ENCODE measurements at places on chromosomes 1 and 21. TPM values are rescaled to one million over a fixed set of nuclear protein-coding genes. Genes with fewer than 3 reads are reported as not detected.
A peak's percentile ranks its signal among the peaks of the same experiment; 100 is the strongest.

- DNase-seq = no peak
- no peak overlapping the region for H3K4me3 ChIP-seq
- H3K36me3 ChIP-seq = no peaks in the 10 kb centered on the region
- H3K27me3 ChIP-seq = no peaks in the 10 kb centered on the region
- no peak overlapping the region for H3K27ac ChIP-seq
- no peaks in the 10 kb centered on the region for H3K4me1 ChIP-seq
Measured at GRCh38 chr1:196056966-196057365, 551.3 kb downstream of the KCNT2 start.

GRCh38 chr1:100456880-100457279 is 81.1 kb upstream of the GPR88 start:
- peaks cover 62% of the 10 kb centered on the region for H3K4me1 ChIP-seq
- peaks cover 22% of the 10 kb centered on the region for H3K36me3 ChIP-seq
- no peak for DNase-seq
- H3K4me3 ChIP-seq = no peak overlapping the region
- H3K27me3 ChIP-seq = no peaks in the 10 kb centered on the region

Gene GJB5
- not detected for total RNA-seq

- H3K27me3 ChIP-seq = peaks cover 76% of the 10 kb centered on the region
- no peak for DNase-seq
- peak within 1 kb of the TSS; percentile 55 for H3K4me3 ChIP-seq
- H3K36me3 ChIP-seq = peaks cover 3% of the 10 kb centered on the region
- peaks cover 11% of the 10 kb centered on the region for H3K4me1 ChIP-seq
- H3K27ac ChIP-seq = no peak within 1 kb of the TSS
Measured at GRCh38 chr1:236685917-236686814, at the start of gene ACTN2. Gene ACTN2, plus strand, starts transcription at chr1:236686499. Its CDS starts 175 bp downstream, at chr1:236686674.

- no peaks in the 10 kb centered on the region for H3K4me1 ChIP-seq
- DNase-seq = no peak
- no peak overlapping the region for H3K4me3 ChIP-seq
- peaks cover 49% of the 10 kb centered on the region for H3K27me3 ChIP-seq
- no peaks in the 10 kb centered on the region for H3K36me3 ChIP-seq
Measured at GRCh38 chr1:209207701-209208286, 375.7 kb upstream of the CAMK1G start.

- H3K4me3 ChIP-seq = no peak overlapping the region
- no peak overlapping the region for H3K27ac ChIP-seq
- no peaks in the 10 kb centered on the region for H3K27me3 ChIP-seq
- DNase-seq = no peak
- H3K4me1 ChIP-seq = no peaks in the 10 kb centered on the region
Measured at GRCh38 chr1:85984636-85985035, 171.9 kb downstream of the COL24A1 start.

DNA sequence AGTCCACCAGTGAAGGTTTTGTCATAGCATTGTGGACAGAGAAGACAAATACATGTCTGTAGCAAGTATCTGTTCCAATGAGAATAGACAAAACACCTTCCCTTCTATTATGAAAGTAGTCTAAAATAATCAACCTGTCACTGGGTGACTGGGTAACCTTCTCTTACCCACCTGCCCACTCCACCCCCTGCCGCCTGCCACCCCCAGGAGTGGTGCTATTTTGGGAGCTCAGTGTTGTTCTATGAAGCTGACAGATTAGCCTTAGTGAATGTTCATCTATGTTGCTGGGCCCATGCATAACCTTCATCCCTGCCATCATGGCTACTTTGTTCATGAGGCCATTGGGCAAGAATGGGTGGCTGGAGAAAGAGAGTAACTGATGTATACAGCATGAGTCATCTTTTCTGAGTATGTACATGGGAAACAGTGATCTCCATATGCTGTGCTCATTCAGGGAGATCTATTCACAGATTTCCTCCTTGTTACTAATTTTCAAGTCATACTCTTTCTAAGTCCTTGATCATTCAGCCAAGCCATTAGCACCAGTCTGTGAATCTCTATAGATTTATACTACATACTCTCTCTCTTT is 24.8 kb downstream of the MARK1 start:
- no peaks in the 10 kb centered on the region for H3K4me1 ChIP-seq
- H3K27me3 ChIP-seq = no peaks in the 10 kb centered on the region
- no peak for DNase-seq
- no peak overlapping the region for H3K27ac ChIP-seq
- no peaks in the 10 kb centered on the region for H3K36me3 ChIP-seq
- no peak overlapping the region for H3K4me3 ChIP-seq

DNA sequence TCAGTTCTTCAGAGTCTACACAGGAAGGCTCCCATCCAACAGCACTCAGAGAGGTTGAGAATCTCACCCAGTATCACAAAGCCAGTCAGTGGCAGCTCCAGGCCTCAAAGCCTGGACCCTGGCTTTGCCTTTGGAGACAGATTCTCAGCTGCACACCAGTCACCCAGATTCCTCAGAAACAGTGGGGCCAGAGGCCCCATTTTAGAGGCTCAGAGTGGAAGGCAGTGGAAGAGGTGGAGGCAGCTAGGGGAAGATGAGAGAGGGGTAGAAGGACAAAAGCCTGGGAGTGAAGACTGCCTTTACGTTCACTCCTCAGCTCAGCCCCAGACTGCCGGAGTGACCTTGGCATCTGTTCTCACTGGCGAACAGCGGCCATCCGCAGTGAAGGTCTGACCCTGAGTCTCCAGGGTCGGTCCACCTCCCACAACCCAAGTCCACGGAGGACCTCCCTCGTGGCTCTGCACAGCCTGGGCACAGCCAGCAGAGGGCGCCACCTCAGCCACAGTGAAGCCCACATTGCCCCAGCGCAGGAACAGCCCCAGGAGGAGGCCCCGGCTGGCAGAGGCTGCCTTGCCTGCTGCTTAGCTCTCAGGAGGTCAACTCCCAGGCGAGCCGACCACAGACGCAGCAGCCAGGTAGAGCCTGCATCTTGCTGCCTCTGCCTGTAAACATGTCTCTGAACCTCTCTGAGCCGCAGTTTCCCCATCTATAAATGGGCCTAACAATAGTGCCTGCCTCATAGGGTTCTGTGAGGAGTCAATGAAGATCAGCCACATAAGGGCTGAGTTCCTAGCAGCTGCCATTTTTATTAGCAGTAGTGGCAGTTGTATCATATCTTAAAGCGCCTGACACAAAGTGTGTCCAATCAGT is 5.9 kb upstream of the FNDC5 start:
- no peaks in the 10 kb centered on the region for H3K36me3 ChIP-seq
- H3K4me3 ChIP-seq = no peak overlapping the region
- H3K27ac ChIP-seq = no peak overlapping the region
- DNase-seq = peak; percentile 70

DNA sequence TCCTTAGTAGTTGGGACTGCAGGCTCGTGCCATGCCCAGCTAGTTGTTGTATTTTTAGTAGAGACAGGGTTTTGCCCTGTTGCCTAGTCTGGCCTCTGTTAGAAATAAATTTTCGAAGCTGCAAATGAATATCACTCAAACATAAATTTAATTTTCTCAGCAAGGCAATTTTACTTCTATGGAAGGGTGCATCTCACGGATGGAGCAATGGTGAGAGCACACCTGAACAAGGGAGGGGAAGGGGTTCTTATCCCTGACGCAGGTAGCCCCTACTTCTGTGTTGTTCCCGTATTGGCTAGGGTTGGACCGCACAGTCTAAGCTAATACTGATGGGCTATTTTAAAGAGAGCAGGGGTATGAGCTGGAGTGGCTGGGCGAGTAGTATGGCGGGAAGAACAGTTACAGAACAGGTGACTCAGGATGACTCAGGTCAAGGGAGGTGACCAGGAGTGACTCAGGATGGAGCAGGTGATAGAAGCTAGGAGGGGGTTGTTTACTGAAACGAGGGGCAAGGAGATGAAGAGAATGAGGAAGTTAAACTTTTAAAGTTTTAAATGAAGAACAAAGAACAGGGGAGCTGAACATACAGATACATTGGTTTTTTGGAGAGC is 7.5 kb downstream of the MDM4 start:
- no peaks in the 10 kb centered on the region for H3K27me3 ChIP-seq
- peaks cover 44% of the 10 kb centered on the region for H3K4me1 ChIP-seq
- H3K27ac ChIP-seq = peak overlapping the region; percentile 44
- H3K36me3 ChIP-seq = peaks cover 58% of the 10 kb centered on the region
- no peak for DNase-seq
- no peak overlapping the region for H3K4me3 ChIP-seq

GRCh38 chr1:164433141-164433817 is 125.7 kb upstream of the PBX1 start:
- H3K4me3 ChIP-seq = no peak overlapping the region
- H3K4me1 ChIP-seq = no peaks in the 10 kb centered on the region
- H3K36me3 ChIP-seq = no peaks in the 10 kb centered on the region
- H3K27me3 ChIP-seq = no peaks in the 10 kb centered on the region
- no peak overlapping the region for H3K27ac ChIP-seq

DNA sequence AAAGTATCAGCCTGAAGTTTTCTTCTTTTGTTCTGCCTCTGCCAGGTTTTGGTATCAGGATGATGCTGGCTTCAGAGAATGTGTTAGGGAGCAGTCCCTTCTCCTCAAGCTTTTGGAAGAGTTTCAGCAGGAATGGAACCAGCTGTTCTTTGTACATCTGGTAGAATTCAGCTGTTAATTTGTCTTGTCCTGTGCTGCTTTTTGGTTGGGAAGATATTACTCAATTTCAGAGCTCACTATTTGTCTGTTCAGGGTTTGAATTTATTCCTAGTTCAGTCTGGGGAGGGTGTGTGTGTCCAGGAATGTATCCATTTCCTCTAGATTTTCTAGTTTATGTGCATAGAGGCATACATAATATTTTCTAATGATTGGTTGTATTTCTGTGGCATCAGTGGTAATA is 12.8 kb downstream of the ZNF678 start:
- peaks cover 54% of the 10 kb centered on the region for H3K36me3 ChIP-seq
- H3K27me3 ChIP-seq = no peaks in the 10 kb centered on the region
- no peak overlapping the region for H3K27ac ChIP-seq

Gene FCMR
- total RNA-seq = 33.0 TPM

Gene RNU1-4
- 3,744 TPM for total RNA-seq

- H3K27ac ChIP-seq = no peak overlapping the region
- H3K4me1 ChIP-seq = no peaks in the 10 kb centered on the region
- DNase-seq = no peak
- peaks cover 22% of the 10 kb centered on the region for H3K27me3 ChIP-seq
- no peak overlapping the region for H3K4me3 ChIP-seq
Measured at GRCh38 chr1:183267646-183268431, 81.8 kb downstream of the LAMC2 start.

GRCh38 chr21:18545908-18546307 is 142.3 kb upstream of the TMPRSS15 start:
- no peak overlapping the region for H3K27ac ChIP-seq
- H3K4me1 ChIP-seq = no peaks in the 10 kb centered on the region
- H3K27me3 ChIP-seq = no peaks in the 10 kb centered on the region
- DNase-seq = no peak
- H3K36me3 ChIP-seq = no peaks in the 10 kb centered on the region

DNA sequence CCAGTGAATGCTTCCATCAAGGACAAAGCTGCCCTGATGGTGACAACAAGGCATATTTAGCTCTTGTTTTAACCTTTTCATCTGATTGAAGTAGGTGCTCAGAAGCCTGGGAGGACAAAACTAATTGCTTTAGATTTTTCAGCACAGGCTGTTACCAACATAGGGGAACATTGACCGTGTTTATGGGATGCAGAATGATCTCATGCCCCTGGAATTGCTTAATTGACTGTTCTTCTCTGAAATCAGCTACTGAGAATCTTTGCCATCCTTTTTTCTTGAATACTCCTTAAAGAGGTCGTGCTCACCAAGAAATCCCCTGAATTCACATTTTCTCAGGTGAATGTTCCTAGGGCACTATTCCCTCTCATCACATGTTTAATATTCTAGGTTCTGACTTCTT is 95.9 kb upstream of the CCDC190 start:
- H3K36me3 ChIP-seq = no peaks in the 10 kb centered on the region
- H3K27me3 ChIP-seq = peaks cover 14% of the 10 kb centered on the region
- H3K4me1 ChIP-seq = peaks cover 2% of the 10 kb centered on the region
- DNase-seq = no peak
- no peak overlapping the region for H3K27ac ChIP-seq
- no peak overlapping the region for H3K4me3 ChIP-seq

- no peak overlapping the region for H3K27ac ChIP-seq
- DNase-seq = no peak
- peaks cover 4% of the 10 kb centered on the region for H3K36me3 ChIP-seq
- H3K4me3 ChIP-seq = no peak overlapping the region
Measured at GRCh38 chr1:111538343-111539025, 35.1 kb upstream of the ADORA3 start.

DNA sequence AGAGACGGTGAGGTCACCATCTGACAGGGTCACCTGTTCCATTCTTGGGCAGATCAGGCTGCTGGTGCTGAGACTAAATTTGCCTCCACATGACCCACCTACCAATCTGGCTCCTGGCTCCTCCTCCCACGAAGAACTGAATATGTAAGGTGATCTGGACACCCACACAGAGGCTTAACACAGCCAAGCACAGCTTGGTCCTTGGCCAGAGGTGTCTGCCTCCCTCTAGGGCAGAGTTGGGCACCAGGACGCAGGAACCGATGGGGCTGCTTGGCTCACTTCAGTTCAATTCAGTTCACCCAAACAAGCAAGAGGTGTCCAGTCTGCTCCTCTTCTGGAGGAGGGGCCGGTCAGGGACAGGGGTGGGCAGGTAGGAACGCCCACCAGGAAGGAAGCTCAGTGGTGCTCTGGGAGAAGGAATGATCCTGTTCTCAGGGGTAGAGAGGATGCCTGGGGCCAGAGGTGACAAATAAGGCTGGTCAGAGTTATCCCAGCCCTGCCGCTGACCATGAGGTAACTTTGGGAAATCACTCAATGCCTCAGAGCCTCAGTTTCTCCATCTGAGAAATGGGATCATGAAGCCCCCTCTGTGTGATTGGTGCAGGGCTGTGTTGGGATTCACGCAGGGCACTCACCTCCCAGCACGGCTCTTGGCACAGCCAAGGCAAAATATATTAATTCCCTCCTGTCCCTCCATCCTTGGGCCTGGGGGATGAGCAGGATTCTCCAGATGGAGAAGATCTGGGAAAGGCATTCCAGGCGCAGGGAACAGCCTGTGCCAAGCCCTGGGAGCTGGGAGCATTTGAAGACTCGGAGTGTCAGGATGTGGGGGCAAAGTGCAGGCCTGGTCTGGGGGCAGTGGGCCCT is 284.5 kb downstream of the PTPRU start:
- no peak overlapping the region for H3K27ac ChIP-seq
- no peaks in the 10 kb centered on the region for H3K4me1 ChIP-seq
- peaks cover under 1% of the 10 kb centered on the region for H3K27me3 ChIP-seq
- peak; percentile 16 for DNase-seq
- H3K36me3 ChIP-seq = no peaks in the 10 kb centered on the region

- H3K4me1 ChIP-seq = peaks cover 37% of the 10 kb centered on the region
- peaks cover 4% of the 10 kb centered on the region for H3K36me3 ChIP-seq
- no peaks in the 10 kb centered on the region for H3K27me3 ChIP-seq
- no peak overlapping the region for H3K4me3 ChIP-seq
- DNase-seq = no peak
- H3K27ac ChIP-seq = no peak overlapping the region
Measured at GRCh38 chr1:58714544-58714943, 14.7 kb upstream of the MYSM1 start.

GRCh38 chr1:182015360-182015759 is 46.2 kb downstream of the ZNF648 start:
- peaks cover 20% of the 10 kb centered on the region for H3K27me3 ChIP-seq
- no peak overlapping the region for H3K27ac ChIP-seq
- no peaks in the 10 kb centered on the region for H3K36me3 ChIP-seq
